ENCODE measurements at places on chromosomes 4 and X.

DNA sequence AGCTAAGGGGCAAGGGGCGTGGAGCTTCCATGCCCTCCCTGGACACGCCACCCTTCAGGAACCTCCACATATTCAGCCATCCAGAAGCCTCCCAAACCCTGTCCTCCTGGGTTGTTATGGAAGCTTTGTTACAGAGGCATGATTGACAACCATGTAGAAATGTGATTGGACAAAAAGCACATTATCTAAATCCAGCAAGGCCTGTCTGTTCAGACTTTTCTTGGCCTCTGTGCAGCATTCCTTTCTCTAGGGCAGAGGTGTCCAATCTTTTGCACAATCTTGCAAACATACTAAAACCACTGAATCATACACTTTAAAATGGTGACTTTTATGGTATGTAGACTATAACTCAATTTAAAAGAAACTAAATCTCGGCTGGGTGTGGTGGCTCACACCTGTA is 12.7 kb downstream of the STEEP1 start:
- peak; percentile 85 for DNase-seq

DNA sequence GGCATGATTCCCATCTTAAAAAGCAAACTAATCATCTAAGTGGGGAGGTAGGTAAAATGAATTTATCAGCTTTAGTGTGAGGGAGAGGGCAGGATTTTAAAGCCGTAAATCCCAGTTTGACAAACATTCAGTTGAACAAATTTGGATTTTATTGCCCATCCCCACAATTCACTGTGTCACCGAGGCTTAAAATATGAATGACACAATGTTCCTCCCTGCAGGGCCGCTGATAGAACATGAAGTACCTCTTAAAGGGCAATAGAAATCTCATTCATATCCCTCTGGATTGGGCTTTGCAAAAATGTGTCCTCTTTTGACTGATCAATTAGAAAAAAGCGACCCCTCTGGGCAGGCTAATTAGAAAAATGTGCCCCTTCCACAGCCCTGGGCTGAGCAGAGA is 45.5 kb upstream of the SMAD1 start:
- no peak for DNase-seq

GRCh38 chr4:89598602-89599001 is 238.4 kb downstream of the SNCA start:
- DNase-seq = peak; percentile 21

DNA sequence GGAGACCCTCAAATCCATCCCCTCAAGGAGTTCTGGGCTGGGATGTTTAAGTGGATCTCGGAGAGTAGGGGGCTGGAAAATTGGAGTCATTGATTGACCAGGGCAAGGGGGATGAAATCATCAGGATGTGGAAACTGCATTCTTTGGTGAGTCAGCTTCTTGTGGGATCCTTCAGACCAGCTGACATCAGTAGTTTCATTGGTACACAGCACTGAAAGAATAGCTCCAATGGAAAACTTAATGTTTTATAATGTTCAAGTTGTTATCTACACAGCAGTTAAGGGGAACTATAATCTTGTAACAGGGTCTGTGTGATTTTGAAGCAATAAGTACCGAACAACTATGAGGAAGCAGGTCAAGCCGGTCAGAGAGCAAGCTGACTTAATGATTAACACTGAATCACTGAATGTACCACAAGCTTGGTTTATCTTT is 506.1 kb downstream of the RPA4 start:
- peak; percentile 90 for DNase-seq

DNA sequence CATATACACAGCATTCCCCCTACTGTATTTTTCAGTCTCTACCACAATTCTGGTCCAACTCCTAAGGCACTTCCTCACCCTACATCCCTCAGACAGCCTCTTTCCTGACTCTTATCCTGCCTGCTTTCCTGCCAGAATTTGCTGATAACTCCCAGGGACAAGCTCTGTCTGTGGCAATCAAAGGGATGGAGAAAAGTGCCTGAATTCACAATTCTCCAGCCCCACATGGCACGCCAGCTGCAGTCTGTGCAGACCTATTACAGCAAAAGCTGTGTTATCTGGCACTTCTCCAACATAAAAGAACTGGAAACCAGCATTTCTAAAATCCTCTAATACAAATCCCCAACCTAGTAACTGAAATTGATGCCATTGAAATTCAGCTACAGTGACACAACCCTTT is 404.8 kb downstream of the KLHL13 start:
- no peak for DNase-seq

DNA sequence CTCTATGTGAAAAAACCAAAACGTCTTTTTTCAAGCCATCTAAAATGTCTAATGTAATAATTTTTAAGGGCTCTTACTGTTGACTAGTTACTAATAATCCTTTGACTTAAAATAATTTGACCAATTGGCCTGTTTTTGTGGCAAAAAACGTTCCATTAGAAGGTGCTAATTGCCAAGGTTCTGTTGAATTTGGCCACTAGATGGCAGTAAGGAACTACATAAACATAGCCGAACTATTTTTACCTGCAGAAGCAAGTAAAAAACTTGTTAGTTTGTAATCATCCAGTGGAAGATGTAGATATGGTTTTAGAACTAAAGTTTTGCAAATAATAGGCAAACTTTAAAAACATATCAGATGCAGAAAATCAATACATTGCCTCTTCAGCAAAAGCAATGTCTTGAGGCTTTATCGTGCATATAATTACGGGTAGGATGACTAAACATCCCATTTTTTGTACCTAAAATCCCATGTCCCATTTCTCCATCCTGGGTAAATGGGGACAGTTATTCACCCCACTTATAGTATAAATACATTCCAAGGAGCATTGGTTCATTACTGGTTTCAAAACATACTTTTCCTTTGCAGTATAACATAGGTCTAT is 57.6 kb downstream of the PROM1 start:
- DNase-seq = peak; percentile 65

GRCh38 chr4:44583393-44583792 is 68.0 kb downstream of the YIPF7 start:
- peak; percentile 17 for DNase-seq

DNA sequence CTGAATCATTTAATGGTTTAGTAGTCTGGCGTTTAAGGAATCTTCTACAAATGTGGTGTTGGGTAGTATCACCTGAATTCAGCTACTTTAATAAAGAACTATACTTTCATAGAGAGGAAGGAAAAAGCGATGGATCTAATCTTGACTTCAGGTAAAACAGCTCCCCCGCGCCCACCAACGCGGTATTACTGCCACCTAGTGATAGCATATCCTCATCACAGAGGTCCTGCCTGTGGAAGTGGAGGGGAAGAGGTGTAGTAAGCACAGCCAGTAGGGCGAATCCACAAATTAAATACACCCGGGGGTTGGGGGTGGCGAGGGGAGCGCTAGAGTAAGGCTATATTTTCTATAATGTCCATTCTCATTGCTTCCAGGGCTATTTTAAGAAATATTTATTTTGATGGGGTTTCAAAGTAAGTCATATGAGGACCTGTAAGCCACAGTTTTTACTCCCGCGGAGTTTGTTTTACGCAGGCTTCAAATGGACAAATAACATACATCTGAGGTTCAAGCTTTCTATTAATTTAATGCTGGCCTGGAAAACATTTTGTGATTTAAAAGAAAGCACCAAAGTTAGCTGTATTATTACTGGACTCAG is 8.3 kb upstream of the DAPP1 start:
- DNase-seq = peak; percentile 33

- DNase-seq = peak; percentile 17
These were observed 56.0 kb downstream of the BANK1 start for GRCh38 chr4:101846550-101846949.

DNA sequence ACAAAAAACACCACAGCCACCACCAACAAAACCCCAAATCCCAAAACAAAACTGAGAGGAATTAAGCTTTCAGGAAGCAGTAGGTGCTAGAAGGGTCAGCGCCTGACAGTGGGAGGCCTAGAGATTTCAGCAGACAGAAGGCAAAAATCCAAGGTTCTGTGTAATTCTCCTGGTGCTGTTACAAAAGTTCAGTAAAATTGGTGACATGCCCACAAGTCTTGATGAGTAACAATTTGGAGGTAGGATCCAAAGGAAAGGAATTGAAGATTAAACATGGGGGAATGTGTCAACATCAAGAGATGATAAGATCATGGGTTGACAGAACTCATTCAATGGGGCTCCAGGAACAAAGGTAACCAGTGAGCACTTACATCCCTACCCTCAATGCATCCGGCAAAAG is 653.8 kb upstream of the CPEB2 start:
- DNase-seq = no peak

- no peak for DNase-seq
These were observed 248.8 kb downstream of the PCDH7 start for GRCh38 chr4:30968926-30969325.

DNA sequence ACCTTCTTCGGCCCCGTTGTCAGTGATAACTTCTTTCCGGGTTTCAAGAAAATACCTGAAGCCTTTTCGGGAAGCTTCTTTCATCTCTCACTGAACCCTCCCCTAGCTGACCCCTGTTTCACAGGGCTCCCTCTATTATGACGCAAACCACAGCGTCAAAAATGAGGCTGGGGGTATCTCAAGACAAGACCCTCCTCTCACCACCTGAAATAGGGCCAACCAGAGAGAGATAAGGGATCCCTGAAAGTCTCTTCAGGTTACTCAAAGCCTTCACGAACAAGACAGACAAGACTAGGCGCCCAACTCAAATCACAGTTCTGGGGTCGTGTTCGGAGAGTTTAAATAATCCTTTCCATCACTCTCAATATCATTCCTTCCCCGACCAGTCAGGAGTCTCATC is 1.2 kb downstream of the PHF8 start:
- DNase-seq = no peak

GRCh38 chr4:22237155-22237751 is 278.6 kb downstream of the ADGRA3 start:
- DNase-seq = no peak

GRCh38 chr4:2219233-2219760 is 22.6 kb downstream of the HAUS3 start:
- no peak for DNase-seq

GRCh38 chr4:165309456-165309855 is 18.0 kb upstream of the MSMO1 start:
- DNase-seq = no peak

- DNase-seq = no peak
These were observed 41.6 kb upstream of the ITM2A start for GRCh38 chrX:79408623-79409322.

- no peak for DNase-seq
These were observed 7.0 kb downstream of the RTL5 start for GRCh38 chrX:72124540-72125201.

DNA sequence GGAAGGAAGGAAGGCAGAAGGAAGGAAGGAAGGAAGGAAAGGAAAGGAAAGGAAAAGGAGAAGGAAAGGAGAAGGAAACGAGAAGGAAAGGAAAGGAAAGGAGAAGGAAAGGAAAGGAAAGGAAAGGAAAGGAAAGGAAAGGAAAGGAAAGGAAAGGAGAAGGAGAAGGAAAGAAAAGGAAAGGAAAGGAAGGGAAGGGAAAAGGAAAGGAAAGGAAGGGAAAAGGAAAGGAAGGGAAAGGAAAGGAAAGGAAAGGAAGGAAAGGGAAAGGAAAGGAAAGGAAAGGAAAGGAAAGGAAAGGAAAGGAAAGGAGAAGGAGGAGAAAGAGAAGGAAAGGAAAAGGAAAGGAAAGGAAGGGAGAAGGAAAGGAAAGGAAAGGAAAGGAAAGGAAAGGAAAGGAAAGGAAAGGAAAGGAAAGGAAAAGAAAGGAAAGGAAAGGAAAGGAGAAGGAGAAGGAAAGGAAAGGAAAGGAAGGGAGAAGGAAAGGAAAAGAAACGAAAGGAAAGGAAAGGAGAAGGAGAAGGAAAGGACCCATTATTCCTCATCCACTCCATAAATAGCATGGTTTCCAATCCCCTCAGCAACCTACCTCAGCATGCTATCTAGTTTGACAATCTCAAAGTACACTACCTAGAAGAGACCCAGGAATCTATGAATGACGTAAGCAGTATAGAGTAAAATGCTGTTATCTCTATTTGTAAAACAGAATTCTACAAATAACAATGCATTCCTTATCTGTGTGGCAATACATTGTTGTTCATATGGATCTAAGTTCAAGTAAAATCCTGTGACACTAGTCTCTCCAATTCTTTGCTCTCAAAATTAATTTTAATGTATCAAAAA is 209.7 kb downstream of the LRBA start:
- no peak for DNase-seq

DNA sequence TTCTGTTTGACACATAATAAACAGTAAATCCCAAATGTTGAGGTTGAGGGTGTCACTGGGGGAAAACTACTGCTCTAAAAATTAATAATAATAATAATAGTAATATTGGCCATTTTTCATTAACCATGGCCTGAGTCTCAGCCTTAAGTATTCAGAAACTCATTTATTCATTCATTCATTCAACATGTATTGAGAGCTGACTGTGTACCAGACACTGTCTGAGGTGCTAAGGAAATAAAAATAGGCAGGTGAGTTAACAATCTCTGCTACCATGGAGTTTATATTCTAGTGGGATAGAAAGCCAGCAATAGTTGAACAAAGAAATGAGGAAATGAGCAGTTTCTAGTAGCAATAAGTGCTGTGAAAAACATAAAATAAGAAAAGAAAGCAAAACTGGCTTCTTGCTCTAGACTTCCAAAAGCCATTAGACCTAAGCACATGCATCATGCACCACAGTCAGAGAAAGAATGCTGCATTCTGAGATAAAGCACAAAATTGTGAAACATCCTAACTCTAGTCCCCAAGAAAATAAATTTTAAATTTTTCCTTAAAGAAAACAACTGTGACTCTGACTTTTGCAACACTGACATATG is 278.7 kb downstream of the RCHY1 start:
- peak; percentile 93 for DNase-seq

GRCh38 chrX:114038358-114038757 is 545.5 kb upstream of the HTR2C start:
- no peak for DNase-seq

DNA sequence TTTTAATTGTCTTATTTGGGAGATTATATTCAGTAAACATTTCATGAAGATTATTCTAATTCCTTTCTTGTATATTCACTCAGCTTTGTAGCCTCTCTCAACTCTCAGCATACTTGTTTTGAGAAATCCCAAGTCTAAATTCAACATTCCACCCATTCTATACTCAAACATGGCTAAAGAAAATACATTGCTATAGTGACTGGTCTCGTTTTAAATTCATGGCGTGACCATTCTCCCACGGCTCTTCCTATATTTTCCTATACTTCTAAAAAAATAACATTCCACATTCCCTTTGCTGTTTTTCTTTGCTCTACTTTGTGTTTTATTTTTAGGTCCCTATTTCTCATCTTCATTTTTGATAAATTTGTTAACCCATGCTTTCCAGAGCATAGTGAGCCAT is 49.2 kb upstream of the UGT2A1 start:
- DNase-seq = no peak

GRCh38 chr4:23888421-23889319 is 1.2 kb downstream of the PPARGC1A start:
- DNase-seq = peak; percentile 36

- DNase-seq = peak; percentile 17
These were observed 21.0 kb upstream of the POLA1 start for GRCh38 chrX:24672701-24673190.

- peak; percentile 98 for DNase-seq
These were observed 155.7 kb downstream of the PAPSS1 start for GRCh38 chr4:107564326-107564725.

- DNase-seq = peak; percentile 66
These were observed 37.3 kb downstream of the AGA start for GRCh38 chr4:177404986-177405385.

Data from amniotic epithelial cell (primary cell).